ENCODE measurements at places on chromosomes 5 and 9.

GRCh38 chr9:93673839-93674334 is 97.5 kb downstream of the PHF2 start:
- no peak for DNase-seq

GRCh38 chr5:21237461-21237860 is 1249.5 kb upstream of the CDH18 start:
- DNase-seq = no peak

DNA sequence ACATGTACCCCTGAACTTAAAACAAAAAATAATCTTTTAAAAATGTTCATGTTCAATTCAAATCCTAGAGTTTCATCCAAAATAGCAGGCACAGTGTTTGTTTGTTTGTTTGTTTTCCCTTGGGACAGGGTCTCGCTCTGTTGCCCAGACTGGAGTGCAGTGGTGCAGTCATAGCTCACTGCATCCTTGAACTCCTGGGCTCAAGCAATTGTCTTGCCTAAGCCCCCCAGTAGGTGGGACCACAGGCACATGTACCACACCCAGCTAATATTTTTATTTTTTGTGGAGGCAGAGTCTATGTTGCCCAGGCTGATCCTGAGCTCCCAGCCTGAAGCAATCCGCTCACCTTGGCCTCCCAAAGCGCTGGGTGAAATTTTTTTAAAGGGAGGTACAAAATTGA is 5.0 kb upstream of the POLR1E start:
- no peak for DNase-seq

- DNase-seq = no peak
Observed at GRCh38 chr5:79464695-79465332, 49.1 kb downstream of the HOMER1 start.

- no peak for DNase-seq
Observed at GRCh38 chr5:30050056-30050815, 1143.2 kb upstream of the CDH6 start.

DNA sequence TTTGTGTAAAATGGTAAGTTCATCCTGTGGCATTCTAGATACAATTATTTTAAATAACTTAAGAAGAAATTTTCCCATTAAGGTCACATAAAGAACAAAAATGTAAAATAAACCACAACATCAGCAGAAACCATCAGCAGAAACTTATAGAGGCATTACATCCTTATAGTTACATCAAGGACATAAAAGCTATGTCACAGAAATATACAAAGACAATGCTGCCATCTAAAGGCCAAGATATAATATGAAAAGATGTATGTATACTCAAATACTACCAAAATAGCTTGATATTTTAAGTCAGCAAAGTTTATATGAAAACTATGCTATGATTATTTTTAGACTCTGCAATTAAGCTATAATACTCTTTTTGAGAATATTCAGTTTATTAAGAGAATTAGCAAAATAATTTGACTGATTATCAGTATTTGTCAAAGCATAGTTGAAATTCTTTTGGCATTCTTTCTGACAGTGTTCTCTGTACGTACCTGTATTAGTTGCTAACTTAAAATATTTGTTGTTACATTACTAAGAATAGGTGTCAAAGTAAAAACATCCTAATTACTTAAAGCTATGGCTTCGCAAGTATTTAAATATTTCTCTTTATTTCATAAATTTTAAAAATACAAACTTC is 36.2 kb downstream of the FBXL17 start:
- no peak for DNase-seq

DNA sequence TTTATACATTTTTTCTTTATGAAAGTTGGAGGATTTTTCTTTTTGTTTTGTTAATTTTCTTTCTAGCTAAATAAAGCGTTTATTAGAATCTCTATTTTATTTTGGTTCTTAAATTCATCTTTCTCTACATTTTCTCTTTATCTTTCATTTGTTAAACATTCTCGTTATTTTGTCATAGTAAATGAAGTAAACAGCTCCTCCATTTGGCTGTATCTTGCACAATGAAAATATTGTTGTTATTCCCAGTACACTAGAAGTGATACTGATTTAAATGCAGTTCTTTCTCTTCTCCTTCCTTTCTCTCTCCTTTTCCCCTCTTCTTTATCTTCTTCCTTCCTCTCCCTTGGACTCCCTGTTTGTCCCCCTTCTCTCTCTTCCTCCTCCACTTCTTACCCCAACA is 88.8 kb downstream of the FER start:
- DNase-seq = no peak

- DNase-seq = no peak
Observed at GRCh38 chr5:119218830-119219782, 136.7 kb upstream of the TNFAIP8 start.

GRCh38 chr5:154442801-154443200 is 3.0 kb upstream of the SAP30L start:
- no peak for DNase-seq

DNA sequence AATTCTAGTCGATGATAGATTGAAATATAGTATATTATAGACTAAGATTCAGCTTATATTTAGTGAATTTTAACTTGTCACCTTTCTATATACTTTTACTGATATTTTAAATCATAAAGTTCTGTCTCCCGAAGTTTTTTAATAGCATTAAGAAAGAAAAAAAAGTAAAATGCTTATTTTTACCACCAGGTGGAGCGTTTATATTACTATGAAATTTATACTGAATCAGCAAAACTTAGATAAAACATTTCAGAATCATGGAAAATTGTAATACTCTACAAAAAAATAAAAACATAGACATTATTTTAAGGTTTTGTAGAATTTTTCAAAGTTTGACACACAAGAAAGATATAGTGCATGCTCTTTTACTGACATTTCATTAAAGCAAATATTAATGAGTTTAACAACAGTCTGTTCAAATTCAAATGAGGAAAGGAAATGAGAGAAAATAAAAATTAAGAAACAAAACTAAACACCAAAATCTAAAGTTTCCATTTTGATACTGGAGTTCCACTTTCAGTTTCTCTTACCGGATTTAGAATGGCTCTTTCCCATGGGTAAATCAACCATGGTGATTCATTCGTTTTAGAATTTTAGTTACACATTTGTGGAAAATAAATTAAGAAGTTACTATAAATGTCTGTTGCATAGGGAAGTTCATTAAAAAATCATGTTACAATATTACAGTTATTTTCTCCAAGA is 1035.3 kb downstream of the CDH12 start:
- DNase-seq = no peak
